ENCODE measurements at places on chromosomes 11 and 22.

GRCh38 chr11:132310390-132311375 lies 940.3 kb downstream of the NTM start:
- DNase-seq: no peak

GRCh38 chr11:73983741-73984538 lies 1.3 kb upstream of the UCP2 start:
- DNase-seq: peak; percentile 83

GRCh38 chr22:23261900-23262450 lies 81.7 kb downstream of the BCR start:
- no peak for DNase-seq

GRCh38 chr11:19892387-19892786 lies 179.8 kb downstream of the NAV2 start:
- DNase-seq: no peak

- DNase-seq: no peak
Observed at GRCh38 chr22:37557321-37558001, 2.8 kb upstream of the CDC42EP1 start.

DNA sequence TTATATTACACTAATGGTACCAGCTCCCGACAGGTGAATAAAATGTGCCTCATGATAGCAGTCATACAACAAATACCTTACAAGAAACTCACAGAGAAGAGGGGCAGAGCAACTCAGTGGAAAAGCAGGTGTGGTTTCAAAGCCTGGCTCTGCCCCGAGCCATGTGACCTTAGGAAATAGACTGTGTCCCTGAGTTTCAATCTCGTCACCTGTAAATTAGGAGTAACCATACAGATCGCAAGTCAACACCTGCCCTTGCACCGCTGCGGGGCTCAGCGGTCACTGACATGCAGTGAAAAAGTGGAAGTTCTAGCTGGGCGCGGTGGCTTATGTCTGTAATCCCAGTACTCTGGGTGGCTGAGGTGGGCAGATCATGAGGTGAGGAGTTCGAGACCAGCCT lies 11.9 kb upstream of the MRTFA start:
- no peak for DNase-seq

DNA sequence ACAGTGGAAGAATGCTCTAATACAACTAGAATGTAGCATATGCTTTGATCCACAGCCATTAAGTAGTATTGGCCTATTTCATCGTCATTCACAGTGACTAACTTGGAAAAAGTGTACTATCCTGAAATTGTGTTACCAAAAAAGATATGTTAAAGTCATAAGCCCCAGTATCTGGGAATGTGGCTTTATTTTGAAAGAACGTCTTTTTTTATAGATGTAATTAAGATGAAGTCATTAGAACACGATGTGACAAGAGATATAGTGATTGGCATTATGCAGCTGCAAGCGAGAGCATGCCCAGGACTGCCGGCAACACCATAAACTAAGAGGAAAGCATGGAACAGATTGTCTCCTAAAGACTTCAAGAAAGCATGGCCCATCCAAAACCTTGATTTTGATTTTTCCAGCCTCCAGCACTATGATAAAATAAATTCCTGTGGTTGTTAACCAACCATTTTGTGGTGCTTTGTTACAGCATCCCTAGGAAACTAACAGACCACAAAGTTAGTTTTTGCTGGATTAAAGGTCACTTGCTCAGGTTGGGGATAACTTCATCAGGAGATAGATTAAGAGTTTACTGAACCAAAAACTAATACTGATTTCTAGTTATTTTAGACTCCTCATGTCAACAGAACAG lies 870.6 kb upstream of the LRRC4C start:
- no peak for DNase-seq

DNA sequence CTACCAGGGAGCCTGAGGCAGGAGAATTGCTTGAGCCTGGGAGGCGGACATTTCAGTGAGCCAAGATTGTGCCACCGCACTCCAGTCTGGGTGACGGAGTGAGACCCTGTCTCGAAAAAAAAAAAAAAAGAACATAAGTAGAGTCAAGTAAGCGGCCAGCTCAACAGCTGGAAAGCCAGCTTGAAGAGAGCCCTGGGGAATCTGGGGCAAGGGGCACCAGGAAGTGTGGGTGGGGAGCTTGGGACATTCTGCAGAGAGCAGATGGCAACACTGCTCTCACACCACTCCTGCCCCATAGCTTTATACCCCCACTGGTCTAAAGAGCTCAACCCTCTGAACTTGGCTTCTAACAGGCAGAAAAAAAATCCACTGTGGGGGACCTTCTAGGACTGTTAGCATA lies 505.6 kb downstream of the BUD13 start:
- no peak for DNase-seq

- no peak for DNase-seq
Observed at GRCh38 chr11:111097191-111097590, 148.3 kb upstream of the POU2AF2 start.

DNA sequence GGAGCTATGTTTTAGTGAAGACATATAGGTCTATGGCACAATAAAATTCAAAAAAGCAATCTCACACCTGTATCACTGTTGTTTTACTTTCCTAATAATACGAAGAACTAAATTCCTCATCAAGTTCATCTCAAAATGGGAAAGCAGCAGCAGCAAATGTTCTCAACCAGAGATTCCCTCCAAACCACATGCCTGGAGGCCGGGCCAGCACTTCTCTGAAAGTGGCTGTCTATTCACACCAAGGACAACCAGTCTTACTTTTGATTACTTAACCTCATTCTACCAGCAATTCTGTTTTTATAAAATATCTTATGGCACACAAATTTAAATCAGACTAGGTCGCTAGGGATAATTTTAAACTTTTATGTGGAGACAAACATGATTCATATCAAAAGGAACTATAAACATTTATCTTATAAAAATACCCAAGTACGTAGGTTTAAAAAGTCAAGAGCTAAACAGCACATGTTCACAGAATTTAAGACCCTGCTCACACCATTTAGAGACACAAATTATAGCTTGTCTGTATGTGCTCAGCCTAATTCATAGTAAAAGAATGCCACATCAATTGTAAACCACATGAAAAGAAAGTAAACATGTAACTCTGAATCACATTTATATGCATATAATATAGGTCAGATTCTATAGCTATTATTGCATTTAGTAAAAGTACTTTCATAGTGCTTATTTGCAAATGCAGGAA lies 46.1 kb downstream of the RRAS2 start:
- no peak for DNase-seq

DNA sequence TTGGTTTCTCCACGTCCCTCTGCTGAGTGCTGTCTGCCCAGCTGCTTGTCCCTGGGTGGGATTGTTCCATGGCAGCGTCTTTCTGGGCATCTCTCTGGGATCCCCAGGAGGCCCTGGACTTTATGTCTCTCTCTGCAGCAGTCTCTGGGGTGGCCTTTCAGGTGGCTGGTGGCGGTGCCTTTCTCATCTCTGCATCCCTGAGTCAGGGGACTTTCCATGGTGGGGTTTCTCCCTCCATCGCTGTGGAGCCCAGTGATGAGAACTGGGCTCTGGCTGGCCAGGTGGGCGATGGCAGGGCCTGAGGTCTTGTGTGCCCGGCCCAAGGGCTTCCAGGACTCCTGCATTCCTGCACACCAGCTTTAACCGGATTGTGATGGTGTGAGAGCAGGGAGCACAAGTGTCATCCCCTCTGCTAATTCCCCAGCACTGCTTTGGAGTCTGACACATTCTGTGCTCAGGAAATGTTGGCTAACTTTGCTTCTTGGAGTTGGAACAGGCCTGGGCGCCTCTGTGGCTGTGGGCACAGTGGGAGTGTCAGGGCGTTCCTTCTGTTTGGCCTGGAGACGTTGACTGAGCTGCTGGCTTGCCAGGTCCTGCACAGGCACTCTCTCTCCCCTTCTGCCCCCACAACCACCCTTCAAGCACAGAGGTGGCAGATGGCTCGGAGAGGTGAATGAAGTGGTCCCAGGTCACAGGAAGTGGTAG lies 27.9 kb downstream of the FAM83F start:
- DNase-seq: peak; percentile 32

DNA sequence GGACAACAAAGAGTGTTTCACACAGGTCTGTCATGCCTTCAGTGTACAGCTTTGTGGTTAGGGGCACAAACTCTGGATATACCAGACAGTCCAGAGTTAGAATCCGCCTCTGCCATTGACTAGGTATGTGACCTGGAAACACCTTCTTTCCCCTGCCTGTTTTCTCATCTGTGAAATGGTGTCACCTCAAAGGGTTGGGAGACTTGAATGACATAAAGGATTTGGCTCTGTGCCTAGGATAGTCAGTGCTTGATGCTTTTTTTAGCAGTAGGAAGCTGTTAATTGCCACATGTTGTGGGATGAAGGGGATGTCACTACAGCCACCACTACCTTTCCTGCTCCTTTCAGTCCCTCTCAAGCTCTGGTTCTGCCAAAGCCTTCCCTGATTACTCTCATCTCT lies 17.4 kb upstream of the LRRC55 start:
- peak; percentile 8 for DNase-seq

GRCh38 chr11:2388431-2389376 lies 11.6 kb downstream of the CD81 start:
- DNase-seq: no peak
